ENCODE measurements at places on chromosomes 1 and 21. TPM values are rescaled to one million over a fixed set of nuclear protein-coding genes. Genes with fewer than 3 reads are reported as not detected.

GRCh38 chr1:45892068-45892785 lies 88.8 kb downstream of the MAST2 start:
- no peak for DNase-seq

DNA sequence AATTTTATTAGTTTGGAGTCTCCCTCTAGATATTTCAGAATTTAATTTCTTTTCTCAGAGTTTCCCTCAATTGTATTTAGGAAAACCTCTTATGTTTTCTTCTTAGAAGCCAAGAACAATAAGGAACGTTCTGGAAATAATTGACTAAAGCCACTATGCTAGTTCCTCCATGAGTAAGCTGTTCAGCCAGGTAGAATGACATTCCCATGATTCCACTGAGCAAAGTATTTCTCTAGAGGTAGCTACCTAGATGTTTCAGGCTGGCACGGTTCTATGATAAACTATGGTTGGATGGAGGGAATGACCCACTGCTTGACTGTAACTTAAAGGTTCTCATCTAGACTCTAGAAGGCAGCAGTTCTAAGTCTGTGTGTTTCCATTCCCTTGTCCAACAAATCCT lies 62.4 kb downstream of the CLDN17 start:
- no peak for DNase-seq

DNA sequence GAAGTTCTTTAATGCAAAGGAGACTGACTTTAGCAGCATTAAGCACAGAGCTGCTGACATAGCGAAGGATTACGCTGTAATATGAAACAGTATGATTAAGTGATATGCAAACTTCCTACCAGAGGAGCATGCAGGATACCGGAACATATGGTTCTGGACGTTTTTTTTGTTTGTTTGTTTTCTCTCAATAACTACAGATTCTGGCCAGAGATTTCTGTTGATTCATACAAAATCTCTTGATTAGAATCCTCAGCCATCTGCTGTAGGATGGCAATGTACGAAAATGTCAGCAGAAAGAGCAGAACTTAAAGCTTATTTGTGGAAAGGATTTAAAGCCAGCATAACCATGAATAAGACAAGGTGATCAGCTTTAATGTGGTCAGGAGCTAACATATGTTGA lies 970.7 kb downstream of the KCNT2 start:
- no peak for DNase-seq

Gene TBX15
- not detected for polyA plus RNA-seq

- DNase-seq = peak; percentile 82
These were observed 6.7 kb downstream of the NCDN start for GRCh38 chr1:35564037-35564883.

Gene TEDDM1
- polyA plus RNA-seq = not detected

DNA sequence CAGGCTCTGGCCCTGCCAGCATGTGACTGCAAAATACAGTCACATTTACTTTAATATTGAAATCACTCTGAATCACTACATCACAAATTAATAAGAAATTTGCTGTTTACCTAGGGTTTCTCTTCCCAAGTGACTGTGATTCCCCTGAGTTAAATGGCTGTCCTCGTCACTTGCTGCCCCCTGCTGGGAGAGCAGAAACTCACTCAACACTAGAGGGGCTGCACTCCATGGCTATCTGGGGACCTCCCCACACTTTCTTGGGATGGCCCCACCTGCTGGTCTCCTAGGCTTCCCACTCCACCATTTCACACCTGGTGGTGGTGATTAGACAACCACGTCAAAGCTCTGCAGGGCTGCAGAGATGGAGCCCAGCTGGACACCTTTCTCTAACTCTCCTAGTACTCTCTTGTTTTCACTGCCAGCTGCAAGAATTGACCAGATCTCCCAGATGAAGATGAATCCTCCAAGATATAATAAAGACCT lies 63.4 kb downstream of the CD2 start:
- DNase-seq = peak; percentile 58
